Natural killer cell treated with Interleukin-12 subunit alpha and Interleukin-12 subunit beta and Interleukin-15 and Interleukin-18, amount 100 ng/mL, for 72 hours (primary cell): ENCODE measurements at places on chromosomes 13 and 19.

GRCh38 chr13:36298535-36299068 is 988 bp upstream of the CCDC169 start:
- DNase-seq: no peak

- DNase-seq: no peak
Measured at GRCh38 chr13:52949742-52950141, 78.9 kb upstream of the OLFM4 start.

- no peak for DNase-seq
Measured at GRCh38 chr13:70430256-70430655, 322.0 kb upstream of the KLHL1 start.

- no peak for DNase-seq
Measured at GRCh38 chr13:45231722-45232121, 30.9 kb upstream of the KCTD4 start.

- DNase-seq: no peak
Measured at GRCh38 chr13:54852831-54853230, 1824.2 kb downstream of the OLFM4 start.

DNA sequence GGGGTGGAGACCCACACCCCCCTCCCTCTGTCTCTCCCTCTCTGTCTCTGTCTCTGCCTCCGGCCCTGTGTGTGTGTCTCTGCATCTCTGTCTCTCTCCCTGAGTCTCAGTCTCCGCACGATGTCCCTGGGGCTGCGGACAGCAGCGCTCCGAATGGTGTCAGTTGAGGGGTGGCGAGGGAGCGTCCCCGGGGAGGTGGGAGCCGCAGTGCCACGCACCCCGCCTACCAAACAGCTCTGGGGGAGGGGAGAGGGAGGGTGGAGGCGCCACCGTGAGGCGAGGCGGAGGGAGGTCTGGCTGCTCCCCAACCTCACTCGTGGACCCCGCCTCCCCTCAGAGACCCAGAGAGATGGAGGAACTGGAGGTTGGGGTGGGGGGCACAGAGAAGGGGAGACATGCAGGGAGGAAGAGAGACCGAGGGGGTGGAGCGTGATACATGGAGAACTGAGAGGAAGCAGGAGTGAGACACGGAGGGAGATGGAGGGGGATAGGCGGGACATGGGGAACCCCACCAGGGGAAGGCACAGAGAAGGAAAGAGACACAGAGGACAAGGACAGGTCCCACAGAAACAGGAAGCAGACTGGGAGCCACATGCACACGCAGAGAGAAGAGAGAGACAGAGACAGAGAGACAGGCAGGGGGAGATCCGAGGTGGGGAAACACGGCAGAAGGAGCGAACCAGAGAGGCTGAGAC is 7.2 kb downstream of the ERFL start:
- no peak for DNase-seq

- no peak for DNase-seq
Measured at GRCh38 chr19:52917531-52917930, 5.7 kb downstream of the ZNF888 start.

DNA sequence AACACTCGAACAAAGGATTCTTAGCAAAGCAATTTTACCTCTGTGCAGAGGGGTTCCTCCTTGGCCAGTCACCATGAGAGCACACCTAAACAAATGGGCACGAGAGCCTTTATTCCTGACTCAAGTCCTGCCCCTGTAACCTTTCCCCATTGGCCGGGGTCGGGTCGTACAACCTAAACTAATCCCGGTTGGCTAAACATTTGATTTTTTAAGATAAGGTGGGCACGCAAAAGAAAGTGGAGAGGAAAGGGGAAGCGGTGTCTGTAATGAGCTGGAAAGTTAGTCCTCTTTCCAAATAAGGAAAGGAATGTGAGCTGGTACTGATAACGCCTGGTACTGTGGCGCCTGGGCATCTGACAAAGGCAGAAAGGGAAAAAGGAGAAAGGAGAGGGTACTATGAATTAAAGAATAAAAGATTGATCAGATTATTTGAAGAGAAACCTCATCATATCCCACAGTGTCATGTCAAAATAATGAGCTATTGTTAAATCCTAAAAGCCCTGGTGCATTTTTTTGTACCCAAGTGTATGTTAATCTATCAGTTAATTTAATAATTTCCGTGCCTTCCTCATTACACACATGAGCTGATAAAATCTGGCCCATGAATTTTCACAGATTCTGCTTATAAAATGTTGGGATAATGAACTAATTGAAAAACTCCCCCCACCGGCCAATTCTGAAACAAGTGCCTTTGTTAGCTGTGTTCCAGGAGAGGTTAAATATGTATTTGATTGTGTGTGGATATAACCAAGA is 335.7 kb downstream of the RFC3 start:
- no peak for DNase-seq

DNA sequence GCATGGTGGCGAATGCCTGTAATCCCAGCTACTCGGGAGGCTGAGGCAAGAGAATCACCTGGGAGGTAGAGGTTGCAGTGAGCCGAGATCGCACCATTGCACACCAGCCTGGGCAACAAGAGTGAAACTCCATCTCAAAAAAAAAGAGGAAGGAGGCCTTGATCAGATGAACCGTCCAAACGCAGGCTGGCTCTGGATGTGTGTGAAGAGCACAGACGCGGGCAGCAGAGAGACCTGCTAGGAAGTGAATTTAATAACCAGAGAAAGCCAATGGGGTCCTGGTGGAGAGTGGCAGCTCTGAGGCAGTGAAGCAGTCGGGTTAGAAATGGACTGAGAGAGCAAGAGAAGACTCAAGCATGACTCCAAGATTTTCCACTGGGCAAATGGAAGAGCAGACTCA is 136.5 kb downstream of the RNF17 start:
- no peak for DNase-seq
